Activated gamma-delta T cell treated with Interleukin-2 at 50 U/mL for 16 hours (primary cell): ENCODE measurements at places on chromosomes 3 and 15.

- no peak for DNase-seq
Observed at GRCh38 chr3:187185759-187186158, 11.5 kb upstream of the RTP1 start.

GRCh38 chr3:18423401-18424212, 1.5 kb downstream of the SATB1 start:
- DNase-seq, result peak; percentile 17

DNA sequence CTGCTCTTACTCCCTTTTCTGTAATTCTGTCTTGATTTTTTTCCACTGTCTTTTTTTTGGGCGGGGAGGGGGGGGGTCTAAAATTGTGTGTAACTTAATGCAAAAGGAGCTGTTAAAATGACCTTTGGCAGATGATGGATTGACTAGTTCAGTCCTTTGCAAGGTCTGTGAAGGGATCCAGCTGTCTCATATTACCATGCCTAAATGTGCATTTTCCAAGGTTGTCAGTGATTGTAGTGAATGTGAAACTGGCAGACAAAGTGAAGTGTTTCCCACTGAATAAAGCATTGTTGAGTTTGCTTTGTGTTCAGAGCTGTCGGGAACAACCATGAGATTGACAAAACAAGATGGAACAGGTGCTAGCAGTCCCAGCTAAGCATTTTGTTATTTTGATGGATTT, 110.1 kb upstream of the SKOR1 start:
- DNase-seq, result no peak

- DNase-seq, result no peak
Observed at GRCh38 chr3:177522051-177522450, 324.8 kb upstream of the TBL1XR1 start.

DNA sequence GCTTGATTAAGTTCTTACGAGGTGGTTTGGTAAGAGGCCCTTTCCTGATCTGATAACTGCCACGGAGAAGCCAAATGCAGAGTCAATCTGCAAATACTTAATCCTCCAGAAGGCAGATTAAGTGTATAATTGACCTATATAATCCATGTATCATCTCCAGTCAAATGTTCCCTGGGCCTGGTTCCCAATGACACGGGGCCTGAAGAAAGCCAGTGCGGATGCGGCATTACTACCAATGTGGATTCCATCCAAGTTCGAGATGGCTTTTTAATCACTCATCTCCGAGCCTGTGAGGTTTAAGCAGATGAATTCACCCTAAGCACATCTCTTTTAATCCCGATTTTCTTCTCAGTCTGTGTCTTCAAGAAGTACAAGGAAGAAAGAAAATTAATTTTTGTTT, 60.0 kb upstream of the FEZF2 start:
- DNase-seq, result no peak

GRCh38 chr15:29952225-29952624, 130.0 kb upstream of the TJP1 start:
- DNase-seq, result no peak

DNA sequence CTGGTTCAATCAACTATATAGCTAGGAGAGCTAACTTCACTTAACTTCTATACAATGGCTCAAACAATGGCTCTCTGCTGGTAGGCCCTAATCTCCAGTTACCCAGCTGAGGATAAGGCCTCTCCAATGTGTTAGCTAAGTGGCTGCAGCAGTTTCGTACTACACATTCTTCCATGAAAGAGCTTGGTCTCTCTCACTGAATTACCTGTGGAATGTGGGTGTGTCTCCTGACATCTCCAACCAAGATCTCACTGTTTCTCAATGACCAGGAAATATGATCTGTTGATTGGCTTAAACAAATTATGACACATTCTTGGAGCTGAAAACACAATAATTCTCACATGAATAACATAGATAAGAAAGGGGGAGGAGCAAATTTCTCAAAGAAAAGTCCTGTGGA, 169.8 kb upstream of the ROBO1 start:
- no peak for DNase-seq

DNA sequence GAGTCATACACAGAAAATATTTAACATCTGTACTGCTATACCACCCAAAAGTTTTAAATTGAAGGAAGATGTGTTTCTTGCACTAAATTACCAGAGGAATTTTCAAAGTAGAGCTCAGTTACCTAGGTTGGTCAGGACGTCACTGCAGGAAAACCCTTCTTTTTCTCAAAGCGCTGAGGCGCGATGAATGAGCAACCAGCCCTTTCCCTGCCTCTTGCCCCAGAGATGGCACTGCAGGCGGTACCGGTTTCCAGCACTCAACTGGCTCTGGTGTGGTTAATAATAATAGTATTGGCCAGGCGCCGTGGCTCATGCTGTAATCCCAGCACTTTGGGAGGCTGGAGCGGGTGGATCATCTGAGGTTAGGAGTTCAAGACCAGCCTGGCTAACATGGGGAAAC, 49.3 kb downstream of the HES1 start:
- DNase-seq, result no peak

DNA sequence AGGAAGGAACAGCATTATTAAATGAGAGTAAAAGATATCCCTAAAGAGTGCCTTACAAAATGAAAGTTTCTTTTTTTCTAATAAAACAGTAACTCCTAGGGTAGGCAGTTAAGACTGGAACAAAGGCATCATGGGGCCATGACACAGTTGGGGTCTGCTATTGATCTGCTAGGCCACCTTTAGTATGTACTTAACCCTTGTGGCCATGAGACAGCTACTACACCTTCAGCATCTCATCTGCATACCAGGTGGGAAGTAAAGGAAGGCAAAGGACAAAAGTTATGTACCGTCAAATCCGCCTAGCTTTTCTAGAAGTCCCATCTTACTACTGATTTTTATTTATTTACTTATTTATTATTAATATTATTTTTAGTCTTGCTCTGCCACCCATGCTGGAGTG, 93.8 kb upstream of the FHIT start:
- DNase-seq, result no peak

GRCh38 chr3:79297245-79297960, 470.4 kb downstream of the ROBO1 start:
- DNase-seq, result no peak

GRCh38 chr3:113747283-113748046, 630 bp downstream of the ATP6V1A start:
- no peak for DNase-seq

DNA sequence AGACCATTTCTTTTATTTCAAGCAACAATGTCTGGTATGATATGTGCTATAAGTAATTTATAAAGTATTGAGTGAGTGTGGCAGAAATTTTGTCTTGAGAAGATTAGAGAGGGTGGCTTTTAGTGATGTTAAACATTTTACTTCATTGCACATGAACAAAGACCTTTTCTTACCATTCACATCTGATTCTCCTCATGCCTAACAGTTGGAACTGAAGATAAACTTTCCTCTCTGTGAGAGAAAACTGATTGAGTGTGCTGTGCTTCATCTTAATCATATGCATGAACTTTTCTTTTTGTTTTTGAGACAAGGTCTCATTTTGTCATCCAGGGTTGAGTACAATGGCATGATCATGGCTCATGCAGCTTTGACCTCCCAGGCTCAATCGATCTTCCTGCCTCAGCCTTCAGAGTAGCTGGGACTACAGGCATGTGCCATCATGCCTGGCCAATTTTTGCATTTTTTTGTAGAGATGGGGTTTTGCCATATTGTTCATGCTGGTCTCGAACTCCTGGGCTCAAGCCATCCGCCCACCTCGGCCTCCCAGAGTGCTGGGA, 377.7 kb upstream of the GOLIM4 start:
- no peak for DNase-seq

DNA sequence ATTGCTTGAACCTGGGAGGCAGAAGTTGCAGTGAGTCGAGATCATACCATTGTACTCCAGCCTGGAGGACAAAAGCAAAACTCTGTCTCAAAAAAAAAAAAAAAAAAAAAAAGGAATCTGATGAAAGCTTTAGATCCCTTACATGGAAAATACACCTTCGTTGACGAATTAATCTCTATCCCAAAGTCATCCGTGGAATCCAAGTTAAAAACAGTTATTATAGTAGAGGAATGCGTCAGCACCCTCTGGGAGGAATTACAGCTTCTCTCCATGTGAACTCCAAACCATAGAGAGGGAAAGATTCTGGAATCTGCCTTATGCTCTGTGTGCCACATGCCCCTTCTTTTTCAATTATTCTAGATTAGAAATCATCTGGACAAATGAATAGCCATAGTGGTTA, 192.3 kb upstream of the C2CD4B start:
- DNase-seq, result no peak

DNA sequence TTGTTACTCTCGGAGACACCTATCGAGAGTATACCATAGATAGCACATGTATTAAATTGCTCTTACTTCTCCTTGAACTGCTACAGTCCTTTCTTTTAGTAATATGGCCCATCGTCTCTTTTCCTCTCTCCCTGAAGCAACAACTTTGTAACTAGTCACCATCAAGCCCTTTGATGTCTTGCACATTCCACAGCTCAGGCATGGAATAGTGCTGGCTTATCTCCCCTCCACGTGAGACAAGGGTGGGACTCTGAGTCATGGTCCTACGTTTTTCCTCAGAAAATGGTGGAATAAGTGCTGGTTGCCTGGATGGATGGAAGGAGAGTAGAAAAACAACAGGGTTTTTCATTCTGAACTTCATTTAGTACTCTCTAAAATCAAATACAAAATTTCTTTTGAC, 163.3 kb upstream of the MBNL1 start:
- no peak for DNase-seq

GRCh38 chr3:183826448-183827250, 1.3 kb upstream of the MAP6D1 start:
- DNase-seq, result no peak

DNA sequence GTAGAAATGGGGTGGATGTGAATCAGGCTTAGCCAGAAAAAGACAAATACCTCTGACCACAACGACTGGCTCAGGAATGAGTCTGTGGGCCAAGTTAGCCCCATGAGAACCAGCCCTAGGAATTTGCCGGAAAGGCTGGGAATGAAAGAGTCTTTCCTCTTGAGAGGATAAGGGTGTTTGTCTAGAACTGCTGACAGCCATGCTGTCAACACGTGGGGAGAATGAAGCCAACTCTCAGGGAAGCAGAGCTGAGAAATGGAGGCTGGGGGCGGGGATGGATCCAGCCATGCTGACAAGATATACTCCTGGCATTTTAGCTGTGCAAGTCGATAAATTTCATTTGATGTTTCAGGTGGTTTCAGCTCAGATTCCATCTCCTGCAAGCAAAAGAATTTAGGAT, 10.6 kb upstream of the SLC6A1 start:
- no peak for DNase-seq

DNA sequence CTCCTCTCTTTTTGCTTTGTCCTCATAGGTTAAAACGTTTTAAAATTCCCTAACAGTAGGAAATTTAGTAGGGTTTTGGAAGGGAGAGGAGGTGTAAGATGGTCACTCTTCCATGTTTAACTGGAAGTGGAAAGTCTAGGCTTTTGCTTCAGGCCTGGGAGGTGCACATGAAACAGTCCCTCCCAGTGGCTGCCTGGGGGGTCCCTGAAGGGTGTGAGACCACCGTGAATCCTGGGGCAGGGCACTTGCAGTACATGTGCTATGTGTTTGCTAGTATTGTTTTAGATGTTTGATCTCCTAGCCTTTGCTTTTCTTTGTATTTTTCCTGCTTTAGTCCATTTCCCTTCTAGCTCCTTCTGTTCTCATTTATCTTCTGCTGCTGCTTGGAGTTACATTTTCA, 178.5 kb downstream of the THSD4 start:
- no peak for DNase-seq

DNA sequence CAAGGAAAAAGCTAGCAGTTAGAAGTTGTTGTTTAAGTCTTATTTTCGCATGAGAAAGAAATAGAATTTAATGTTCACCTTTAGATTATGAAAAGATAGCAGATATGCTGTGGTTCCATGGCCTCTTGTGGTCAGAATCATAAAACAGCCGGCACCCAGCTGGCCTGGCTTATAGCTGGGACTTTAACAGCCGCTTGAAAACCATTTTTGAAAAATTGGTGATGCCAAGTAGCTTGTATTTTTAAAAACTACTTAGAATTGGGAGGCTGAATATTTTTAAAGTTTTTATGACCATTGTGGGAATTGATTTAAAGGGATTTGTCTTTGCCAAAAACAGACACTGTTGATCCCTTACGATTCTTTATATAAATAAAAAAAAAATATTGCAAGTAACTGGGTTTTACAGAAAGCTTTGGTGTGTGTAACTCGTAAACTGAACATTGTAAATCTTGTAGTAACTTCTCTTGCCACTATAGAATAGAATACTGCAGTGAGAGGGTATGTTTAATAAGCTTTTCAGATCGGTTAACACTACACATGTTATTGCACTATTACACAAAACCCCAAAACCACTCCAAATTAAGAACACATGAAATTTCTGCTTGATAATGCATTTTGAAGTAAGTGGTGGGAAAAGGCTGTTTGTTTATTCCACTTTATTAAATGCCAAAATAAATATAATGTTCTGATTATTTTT, 6.6 kb downstream of the ARRDC4 start:
- DNase-seq, result no peak

DNA sequence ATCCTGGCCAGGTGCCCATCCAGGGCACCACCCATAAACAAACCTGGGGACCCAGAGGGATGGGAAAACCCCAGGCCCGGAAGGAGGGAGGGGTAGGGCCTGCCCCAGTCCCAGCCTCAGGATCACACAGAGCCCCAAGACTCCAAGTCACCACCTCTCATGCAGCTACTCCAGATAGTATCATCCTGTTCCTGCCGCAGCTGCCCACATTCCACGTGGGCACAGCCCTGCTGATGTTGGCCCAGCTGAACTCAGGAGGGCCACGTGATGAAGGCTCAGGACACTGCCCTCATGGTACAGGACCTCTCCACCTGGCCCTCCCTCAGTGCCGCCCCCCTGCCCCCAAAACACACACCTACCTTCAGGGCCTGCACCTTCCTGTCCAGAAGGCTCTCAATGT, 69.5 kb downstream of the CACNA2D2 start:
- no peak for DNase-seq

DNA sequence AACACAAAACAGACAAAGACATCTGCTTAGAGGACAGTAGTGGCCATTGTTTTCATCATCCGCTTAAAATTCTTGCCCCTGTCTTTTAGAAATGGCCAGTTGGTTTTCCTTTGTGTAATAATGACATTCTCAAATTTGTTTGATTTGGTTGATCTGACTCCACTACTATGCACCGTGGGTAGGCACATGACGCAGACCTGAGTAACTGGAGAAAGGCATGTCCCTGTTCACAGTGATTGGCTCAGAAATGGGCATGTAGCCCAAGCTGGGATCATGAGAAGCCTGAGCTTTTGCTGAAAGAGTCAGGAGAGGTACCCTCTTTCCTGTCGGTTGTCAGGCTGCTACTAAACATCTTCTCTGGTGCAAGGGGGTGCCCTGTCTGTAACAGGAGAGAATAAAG, 36.6 kb upstream of the MAGI1 start:
- DNase-seq, result no peak

DNA sequence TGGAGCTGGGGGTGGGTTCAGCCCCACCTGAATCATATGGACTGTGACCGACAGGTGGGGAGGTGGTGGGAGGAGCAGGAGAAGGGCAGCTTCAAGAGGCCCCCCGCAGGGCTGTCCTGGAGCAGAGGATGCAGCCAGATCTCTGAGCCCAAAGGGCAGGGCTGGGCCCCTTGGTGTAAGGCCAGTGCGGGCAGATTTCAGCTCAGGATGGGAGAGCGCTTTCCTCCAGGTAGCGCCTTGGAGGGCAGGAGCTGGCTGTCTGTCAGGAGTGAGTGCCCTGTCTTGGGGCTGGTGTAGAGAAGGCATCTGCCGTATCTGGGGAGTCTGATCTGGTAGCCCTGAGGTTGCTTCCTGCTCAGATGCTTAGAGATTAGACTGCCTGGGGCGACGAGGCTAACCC, 7.3 kb downstream of the TMEM43 start:
- no peak for DNase-seq
